ENCODE measurements at places on chromosomes 13 and 19. TPM values are rescaled to one million over a fixed set of nuclear protein-coding genes. Genes with fewer than 3 reads are reported as not detected.

GRCh38 chr13:110233181-110233950 is 73.6 kb downstream of the COL4A1 start:
- peak; percentile 72 for DNase-seq

DNA sequence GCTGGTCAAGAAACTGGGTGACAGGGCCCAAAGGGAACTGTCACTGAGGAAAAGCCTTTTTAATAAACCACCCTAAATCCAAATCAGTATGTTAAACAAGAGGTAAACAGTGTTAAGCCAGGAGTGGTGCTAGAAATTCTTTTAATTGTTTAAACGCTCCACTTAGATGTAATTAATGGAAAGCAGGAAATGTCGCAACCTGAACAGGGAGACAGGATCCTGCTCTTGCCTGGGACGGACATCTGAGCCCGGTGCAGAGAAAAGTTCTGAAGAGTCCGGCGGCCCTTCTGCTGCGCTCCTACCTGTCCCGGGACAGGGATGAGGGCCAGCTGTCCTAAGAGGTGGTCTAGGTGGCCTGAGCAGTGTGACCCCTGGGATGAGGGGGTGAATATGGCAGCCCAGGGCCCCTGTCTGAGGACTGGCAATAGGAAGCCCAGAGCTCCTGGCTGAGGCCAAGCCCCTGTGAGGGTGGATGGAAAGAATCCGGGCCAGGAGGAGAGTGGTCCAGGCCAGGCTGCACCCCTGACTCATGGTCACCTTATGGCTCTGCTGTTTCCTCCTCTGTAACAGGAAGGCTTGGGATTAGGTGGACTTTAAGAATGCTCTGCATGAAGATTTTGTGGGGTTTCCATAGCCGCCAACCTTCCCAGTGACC is 112.8 kb upstream of the GJB6 start:
- DNase-seq = no peak

DNA sequence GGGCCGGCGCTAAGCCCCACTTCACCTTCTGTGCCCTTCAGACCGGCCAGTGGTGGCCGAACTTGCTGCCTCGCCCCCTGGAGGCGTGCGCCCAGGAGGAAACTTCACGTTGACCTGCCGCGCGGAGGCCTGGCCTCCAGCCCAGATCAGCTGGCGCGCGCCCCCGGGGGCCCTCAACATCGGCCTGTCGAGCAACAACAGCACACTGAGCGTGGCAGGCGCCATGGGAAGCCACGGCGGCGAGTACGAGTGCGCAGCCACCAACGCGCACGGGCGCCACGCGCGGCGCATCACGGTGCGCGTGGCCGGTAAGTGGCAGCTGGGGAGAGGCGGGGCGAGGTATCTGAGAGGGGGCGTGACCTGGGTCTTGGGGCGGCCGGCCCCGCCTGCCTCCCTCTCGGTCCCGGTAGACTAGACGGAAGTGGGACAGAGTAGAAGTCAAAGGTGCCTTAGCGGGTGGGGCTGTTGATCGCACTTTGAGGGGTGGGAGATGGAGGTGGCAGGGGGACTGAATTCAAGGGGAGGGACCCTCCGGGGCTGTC is 5.6 kb downstream of the ICAM5 start:
- peak; percentile 83 for DNase-seq

KCNRG gene
- 0.22 TPM for total RNA-seq

- no peak for DNase-seq
These were observed 402.7 kb downstream of the TBC1D4 start for GRCh38 chr13:75079226-75079625.

DNA sequence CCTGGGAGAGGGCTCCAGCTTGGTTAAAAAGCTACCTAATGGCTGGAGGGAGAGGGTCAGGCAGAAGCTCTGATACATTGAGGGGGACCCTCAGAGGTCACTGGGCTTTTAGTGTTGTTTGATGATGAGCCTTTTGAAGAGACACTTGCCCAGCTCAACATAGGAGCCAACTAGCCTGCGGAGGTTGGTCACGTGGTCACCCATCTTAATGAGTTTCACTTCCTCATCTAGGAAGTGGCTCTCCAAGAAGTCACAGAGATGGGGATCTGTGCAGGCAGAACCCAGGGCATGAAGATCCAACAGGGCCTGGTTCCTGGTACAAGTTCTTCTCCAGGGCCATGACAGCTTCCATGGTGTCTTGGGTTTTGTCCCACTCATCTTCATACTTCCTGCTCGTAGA is 33.4 kb downstream of the IPO5 start:
- DNase-seq = no peak

GRAMD1A gene
- total RNA-seq = 25.8 TPM

KLF5 gene
- total RNA-seq = 0.84 TPM

CNMD gene
- not detected for total RNA-seq

FRY gene
- 146 TPM for total RNA-seq

- no peak for DNase-seq
These were observed 3.1 kb downstream of the KLF5 start for GRCh38 chr13:73061876-73062275.

SHD gene
- not detected for total RNA-seq
